ENCODE measurements at places on chromosomes 7 and 10.
A peak's percentile ranks its signal among the peaks of the same experiment; 100 is the strongest.

GRCh38 chr7:107725138-107725740 lies 18.7 kb upstream of the CBLL1 start:
- DNase-seq: peak; percentile 36

GRCh38 chr10:7710446-7710845 lies 7.3 kb downstream of the ITIH2 start:
- DNase-seq: no peak

GRCh38 chr7:95899919-95900513 lies 127.7 kb downstream of the DYNC1I1 start:
- DNase-seq: no peak

- DNase-seq: no peak
Measured at GRCh38 chr7:131370523-131370968, 42.9 kb downstream of the MKLN1 start.

DNA sequence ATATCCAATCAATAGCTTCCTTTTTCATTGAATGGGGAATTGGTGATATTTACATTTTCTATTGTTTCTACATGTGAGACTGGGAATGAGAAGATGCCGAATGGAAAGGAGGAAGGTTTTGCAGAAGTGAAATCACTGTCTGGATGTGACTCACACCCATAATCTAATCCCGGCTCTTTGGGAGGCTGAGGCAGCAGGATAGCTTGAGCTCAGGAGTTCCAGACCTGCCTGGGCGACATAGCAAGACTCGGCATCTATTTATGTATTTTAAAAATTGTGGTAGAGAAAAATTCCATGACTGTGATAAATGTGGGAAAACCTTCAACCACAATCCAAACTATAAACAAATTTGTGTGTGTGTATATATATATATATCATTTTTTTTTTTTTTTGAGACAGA lies 10.9 kb upstream of the FIS1 start:
- DNase-seq: no peak

GRCh38 chr7:10706875-10707493 lies 266.7 kb upstream of the PHF14 start:
- DNase-seq: no peak

DNA sequence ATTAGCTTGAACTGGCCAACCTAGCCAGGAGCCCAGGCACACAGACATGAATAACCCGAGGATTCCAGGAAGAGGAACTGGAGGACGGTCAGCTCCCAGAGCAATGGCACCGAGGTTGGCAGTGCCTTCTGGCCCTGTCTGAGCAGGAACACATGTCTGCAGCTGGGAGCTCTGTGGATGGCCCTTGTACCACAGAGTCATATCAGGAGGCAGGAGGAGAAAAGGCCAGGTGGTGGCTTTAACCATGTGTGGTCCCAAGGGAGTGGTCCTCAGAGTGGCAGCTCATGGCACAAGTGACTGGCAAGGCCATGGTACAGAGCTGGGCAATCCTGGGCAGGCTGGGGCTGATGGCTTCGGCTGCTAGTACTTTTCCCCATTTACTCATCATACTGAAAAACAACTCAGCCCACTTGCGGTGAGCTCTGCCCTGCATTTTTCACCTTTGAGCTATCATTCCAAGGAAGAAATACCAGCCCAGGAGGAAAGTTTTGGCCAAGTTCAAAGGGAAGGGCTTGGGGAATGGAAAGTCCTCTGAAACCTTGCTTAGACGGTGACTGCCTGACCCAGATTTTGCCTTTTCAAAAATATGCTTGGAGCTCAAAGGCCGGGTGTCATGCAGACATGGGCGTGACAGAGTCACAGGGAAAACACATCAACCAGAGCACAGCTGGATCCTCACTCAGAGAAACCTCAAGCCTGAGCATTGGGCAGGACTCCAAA lies 25.7 kb upstream of the LOXL4 start:
- no peak for DNase-seq

DNA sequence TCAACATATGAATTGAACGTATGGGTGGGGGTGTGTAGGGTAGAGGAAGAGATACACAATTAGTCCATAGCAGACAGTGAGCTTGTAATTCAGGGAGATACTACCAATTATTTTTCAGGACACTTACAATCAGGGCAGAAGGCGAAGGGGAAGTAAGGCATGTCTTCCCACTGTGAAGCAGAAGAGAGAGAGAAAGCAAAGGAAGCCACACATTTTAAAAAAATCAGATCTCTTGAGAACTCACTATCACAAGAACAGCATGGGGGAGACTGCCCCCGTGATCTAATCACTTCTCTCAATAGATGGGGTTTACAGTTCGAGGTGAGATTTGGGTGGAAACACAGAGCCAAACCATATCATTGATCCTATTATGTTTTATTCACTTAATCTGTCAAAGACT lies 116.4 kb upstream of the RPA3 start:
- no peak for DNase-seq

DNA sequence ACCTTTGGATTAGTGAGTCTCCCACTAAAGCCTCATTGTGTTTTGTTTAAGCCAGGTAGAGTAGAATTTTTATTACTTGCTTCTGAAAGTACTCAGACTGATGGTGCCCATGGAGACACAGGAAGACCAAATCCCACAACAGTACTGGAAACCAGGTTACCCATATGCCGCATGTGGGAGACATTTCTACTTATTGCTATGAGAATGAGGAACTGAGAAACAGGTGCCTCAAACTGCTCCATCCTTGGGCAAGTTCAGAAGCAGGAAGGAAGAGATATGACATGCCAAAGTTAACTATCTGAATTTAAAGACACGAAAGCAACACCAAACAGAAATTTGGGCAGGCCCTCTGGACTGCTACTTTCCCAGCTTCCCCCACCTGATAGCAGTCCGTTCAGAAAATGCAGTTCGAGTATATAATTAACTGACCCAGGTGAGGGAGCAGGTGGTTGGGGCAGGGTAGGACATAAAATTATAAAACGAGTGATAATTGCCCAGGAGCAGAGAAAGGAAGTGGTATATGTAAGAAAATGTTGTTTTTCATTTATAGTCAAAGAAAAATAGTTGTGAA lies 382.3 kb upstream of the MTPN start:
- DNase-seq: no peak

- no peak for DNase-seq
Measured at GRCh38 chr7:73912223-73912622, 51.3 kb downstream of the TMEM270 start.

DNA sequence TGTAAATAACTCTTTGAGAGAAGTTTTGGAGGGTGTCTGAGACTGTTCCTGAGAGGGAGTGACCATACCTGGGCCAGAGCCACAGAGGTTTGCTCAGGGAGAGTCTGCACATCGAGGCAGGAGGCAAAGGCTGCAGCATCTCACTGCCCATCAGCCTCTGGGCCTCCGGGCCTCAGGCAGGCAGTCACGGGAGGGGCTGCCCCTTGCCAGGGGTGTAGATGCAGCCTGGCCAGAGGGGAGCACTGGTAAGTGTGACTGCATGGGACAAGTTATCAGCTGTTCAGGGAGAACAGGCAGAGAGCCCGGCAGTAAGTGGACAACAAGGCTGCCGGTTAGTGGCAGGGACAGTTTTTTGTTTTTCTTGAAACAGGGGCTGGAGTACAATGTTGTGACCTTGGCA lies 55.9 kb downstream of the ZNF467 start:
- no peak for DNase-seq

DNA sequence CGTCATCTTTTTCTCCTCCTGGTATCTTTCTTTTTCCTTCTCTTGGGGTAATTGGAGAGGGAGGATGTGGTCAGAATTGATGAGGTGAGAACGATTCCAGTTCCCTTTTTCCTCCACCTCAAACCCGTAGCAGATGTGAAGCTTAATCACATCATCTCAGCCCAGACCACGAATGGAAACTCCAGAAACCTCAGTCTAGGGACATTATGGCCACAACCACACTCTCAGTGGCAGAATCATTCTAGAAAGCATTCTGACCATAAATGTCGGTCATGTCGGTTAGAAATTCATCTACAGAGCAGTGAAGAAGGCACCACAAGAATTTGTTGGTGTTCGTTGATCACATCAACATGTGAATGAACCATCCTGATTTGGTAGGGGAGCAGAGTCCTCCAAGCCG lies 78.7 kb downstream of the GATA3 start:
- no peak for DNase-seq

- peak; percentile 70 for DNase-seq
Measured at GRCh38 chr7:44072364-44073231, 7.2 kb upstream of the PGAM2 start.

- DNase-seq: no peak
Measured at GRCh38 chr7:79620291-79620690, 166.8 kb upstream of the MAGI2 start.

DNA sequence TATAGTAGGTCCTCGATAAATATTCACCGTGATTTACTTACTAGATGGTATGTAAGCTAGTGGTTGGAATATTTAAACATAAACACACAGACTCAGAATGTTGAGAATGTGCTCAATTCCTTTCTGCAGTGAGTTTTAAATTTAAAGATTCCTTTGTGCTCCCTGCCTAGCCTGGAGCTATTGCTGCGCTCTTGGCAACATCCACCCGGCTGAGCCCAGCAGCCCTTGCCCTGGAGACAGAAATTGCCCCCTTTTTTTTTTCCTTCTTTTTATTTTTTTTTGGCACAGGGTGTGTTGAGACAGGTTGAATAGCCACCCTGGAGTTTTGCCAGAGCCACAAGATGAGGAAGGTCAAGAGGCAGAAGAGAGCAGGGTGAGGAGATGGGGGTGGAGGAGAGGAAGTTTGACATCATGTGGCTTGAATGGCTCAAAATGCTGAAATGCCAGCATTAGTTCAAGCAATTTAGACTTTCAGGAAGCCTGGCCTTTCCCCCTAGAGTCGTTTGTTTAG lies 180.8 kb downstream of the PRKCQ start:
- DNase-seq: no peak

GRCh38 chr10:61480208-61480607 lies 27.0 kb upstream of the TMEM26 start:
- no peak for DNase-seq

Data from smooth muscle cell of the brain vasculature (primary cell).